Aorta (tissue), 5 donors: ENCODE measurements at places on chromosomes 1 and 21. TPM values are rescaled to one million over a fixed set of nuclear protein-coding genes. Genes with fewer than 3 reads are reported as not detected.
A peak's percentile ranks its signal among the peaks of the same experiment; 100 is the strongest.

GRCh38 chr1:169106921-169107602 lies 572 bp downstream of the ATP1B1 start:
- H3K27me3 ChIP-seq: no peaks in the 10 kb centered on the region
- H3K27ac ChIP-seq: no peak overlapping the region
- no peaks in the 10 kb centered on the region for H3K36me3 ChIP-seq
- no peak for DNase-seq
- H3K4me3 ChIP-seq: peak overlapping the region; percentile 84

Gene EPHB2
- total RNA-seq: 5.5 TPM

DNA sequence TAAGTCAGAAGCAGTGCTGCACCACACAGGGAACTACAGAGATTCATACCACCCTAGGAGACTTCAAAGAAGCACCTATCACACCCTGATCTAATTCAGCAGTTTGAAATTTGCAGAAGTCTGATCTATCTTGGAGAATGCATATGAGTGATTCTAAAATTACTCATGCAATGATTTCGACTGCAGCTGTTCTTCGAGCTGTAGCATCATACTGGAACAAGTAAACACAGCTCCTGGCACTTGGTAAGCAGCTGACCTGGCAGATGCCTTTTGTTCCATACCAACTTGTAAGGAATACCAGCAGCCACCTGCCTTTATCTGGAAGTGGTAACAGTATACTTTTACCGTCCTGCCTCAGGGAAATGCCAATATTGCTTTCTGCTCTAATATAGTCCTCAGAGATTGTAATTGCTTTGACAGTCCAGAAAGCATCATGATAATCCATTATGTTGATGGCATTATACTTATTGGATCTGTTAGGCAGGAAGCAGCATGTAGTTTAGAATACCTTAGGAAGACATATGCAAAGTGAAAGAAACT lies 25.7 kb downstream of the AADACL4 start:
- no peaks in the 10 kb centered on the region for H3K36me3 ChIP-seq
- H3K27ac ChIP-seq: no peak overlapping the region
- H3K4me3 ChIP-seq: no peak overlapping the region
- no peaks in the 10 kb centered on the region for H3K4me1 ChIP-seq
- DNase-seq: no peak

- H3K27ac ChIP-seq: no peak overlapping the region
- H3K36me3 ChIP-seq: no peaks in the 10 kb centered on the region
- H3K4me1 ChIP-seq: no peaks in the 10 kb centered on the region
- H3K27me3 ChIP-seq: no peaks in the 10 kb centered on the region
These were observed 14.5 kb upstream of the CDC42 start for GRCh38 chr1:22038036-22038435.

- DNase-seq: no peak
- no peak overlapping the region for H3K27ac ChIP-seq
- H3K36me3 ChIP-seq: no peaks in the 10 kb centered on the region
- H3K4me3 ChIP-seq: no peak overlapping the region
- no peaks in the 10 kb centered on the region for H3K4me1 ChIP-seq
- no peaks in the 10 kb centered on the region for H3K27me3 ChIP-seq
These were observed 272.3 kb downstream of the ADGRL2 start for GRCh38 chr1:82073071-82073470.

Gene SPTA1
- total RNA-seq: not detected

- H3K27ac ChIP-seq: no peak overlapping the region
- H3K4me1 ChIP-seq: no peaks in the 10 kb centered on the region
- no peaks in the 10 kb centered on the region for H3K27me3 ChIP-seq
- no peak overlapping the region for H3K4me3 ChIP-seq
- no peak for DNase-seq
These were observed 188.1 kb upstream of the ETV3 start for GRCh38 chr1:157326173-157326859.

GRCh38 chr1:31828341-31828740 lies 12.5 kb upstream of the SPOCD1 start:
- H3K36me3 ChIP-seq: no peaks in the 10 kb centered on the region
- H3K4me3 ChIP-seq: no peak overlapping the region
- no peaks in the 10 kb centered on the region for H3K27me3 ChIP-seq
- no peak for DNase-seq
- no peaks in the 10 kb centered on the region for H3K4me1 ChIP-seq

Gene TRIM17
- total RNA-seq: 0.62 TPM

DNA sequence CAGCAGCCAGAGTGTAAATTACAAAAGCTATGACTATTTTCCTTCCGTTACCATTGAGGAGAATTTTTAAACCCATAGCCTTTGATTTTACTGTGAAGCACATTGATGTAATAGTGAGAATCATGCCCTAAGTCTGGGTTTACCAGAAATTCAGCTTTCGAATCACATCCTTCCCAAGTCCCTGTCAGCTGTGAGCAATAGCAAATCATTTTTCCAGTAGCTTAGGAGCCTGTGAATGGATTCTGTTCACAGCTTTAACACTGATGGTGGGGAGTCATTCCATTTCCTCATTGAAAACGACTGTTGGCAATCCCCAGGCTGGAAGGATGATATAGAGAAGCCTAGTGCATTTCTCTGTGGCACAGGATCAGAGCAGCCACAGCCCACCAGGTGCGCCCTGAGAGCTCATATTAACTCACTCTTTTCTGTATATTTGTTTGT lies 82.2 kb upstream of the C1orf105 start:
- no peaks in the 10 kb centered on the region for H3K27me3 ChIP-seq
- H3K27ac ChIP-seq: no peak overlapping the region
- H3K36me3 ChIP-seq: no peaks in the 10 kb centered on the region
- no peak overlapping the region for H3K4me3 ChIP-seq

GRCh38 chr1:207019661-207020060 lies 12.9 kb downstream of the C1orf116 start:
- H3K27me3 ChIP-seq: no peaks in the 10 kb centered on the region
- no peaks in the 10 kb centered on the region for H3K36me3 ChIP-seq
- DNase-seq: no peak
- H3K4me3 ChIP-seq: no peak overlapping the region
- H3K4me1 ChIP-seq: no peaks in the 10 kb centered on the region

Gene BMP8B
- total RNA-seq: 1.4 TPM

GRCh38 chr1:232766241-232766890 lies 38.9 kb upstream of the MAP10 start:
- no peak overlapping the region for H3K4me3 ChIP-seq
- no peaks in the 10 kb centered on the region for H3K27me3 ChIP-seq
- peaks cover 1% of the 10 kb centered on the region for H3K4me1 ChIP-seq
- H3K27ac ChIP-seq: peak overlapping the region; percentile 67
- DNase-seq: no peak

DNA sequence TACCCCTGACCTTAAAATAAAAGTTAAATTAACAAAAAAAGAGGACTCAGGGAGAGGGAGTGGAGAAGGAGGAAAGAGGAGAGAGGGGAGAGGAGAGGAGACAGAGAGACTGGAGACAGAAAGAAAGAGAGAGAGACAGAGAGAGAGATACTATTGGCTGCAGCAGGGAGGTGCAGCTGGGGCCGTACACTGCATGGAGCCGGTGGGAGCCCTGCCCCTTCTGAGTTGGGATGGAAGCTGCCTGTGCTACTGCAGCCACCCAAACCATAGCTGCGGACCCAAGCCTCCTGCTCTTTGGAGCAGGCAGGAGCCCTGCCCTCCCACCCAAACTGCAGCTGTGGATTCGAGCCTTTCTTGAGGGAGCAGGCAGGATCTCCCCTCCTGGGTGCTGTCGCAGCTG lies 32.7 kb upstream of the HP1BP3 start:
- peaks cover 1% of the 10 kb centered on the region for H3K36me3 ChIP-seq
- no peak overlapping the region for H3K27ac ChIP-seq
- no peak for DNase-seq
- no peaks in the 10 kb centered on the region for H3K4me1 ChIP-seq
- H3K4me3 ChIP-seq: no peak overlapping the region

Gene C8B
- not detected for total RNA-seq

Gene CSMD2
- 2.4 TPM for total RNA-seq

Gene LCE1A
- total RNA-seq: not detected

DNA sequence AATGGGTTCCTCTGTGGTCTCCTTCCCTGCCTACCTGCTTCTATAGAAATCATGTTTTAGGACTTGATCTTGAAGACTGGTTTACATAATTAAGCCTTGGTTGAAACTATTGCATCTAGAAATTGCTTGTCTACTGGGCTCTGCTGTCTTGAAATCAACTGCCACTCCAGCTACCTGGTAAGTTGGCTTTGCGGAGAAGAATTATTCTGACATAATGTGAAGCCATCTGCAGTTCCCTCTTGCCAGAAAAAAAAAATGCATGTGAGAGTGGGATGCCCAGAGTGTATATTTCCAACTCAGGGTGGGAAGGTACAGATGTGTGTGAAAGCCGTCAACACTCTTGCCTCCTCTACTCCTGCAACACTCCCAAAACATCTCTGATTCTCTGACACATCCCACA lies 27.2 kb downstream of the C8B start:
- no peaks in the 10 kb centered on the region for H3K4me1 ChIP-seq
- H3K36me3 ChIP-seq: no peaks in the 10 kb centered on the region
- DNase-seq: no peak
- H3K27me3 ChIP-seq: no peaks in the 10 kb centered on the region

Gene ALDH4A1
- 12.7 TPM for total RNA-seq

GRCh38 chr1:151760597-151761385 lies 2.5 kb downstream of the MRPL9 start:
- no peak overlapping the region for H3K4me3 ChIP-seq
- H3K4me1 ChIP-seq: peaks cover 2% of the 10 kb centered on the region
- H3K27ac ChIP-seq: no peak overlapping the region
- DNase-seq: no peak

Gene TNFRSF9
- 0.36 TPM for total RNA-seq

GRCh38 chr1:201719812-201720521 lies 109.0 kb upstream of the IPO9 start:
- H3K27ac ChIP-seq: peak overlapping the region; percentile 55
- no peak for DNase-seq
- H3K4me1 ChIP-seq: peaks cover 6% of the 10 kb centered on the region
- no peak overlapping the region for H3K4me3 ChIP-seq

- H3K27me3 ChIP-seq: no peaks in the 10 kb centered on the region
- H3K27ac ChIP-seq: no peak overlapping the region
- H3K4me3 ChIP-seq: no peak overlapping the region
- no peaks in the 10 kb centered on the region for H3K36me3 ChIP-seq
These were observed 165.7 kb downstream of the NCAM2 start for GRCh38 chr21:21163904-21164303.

DNA sequence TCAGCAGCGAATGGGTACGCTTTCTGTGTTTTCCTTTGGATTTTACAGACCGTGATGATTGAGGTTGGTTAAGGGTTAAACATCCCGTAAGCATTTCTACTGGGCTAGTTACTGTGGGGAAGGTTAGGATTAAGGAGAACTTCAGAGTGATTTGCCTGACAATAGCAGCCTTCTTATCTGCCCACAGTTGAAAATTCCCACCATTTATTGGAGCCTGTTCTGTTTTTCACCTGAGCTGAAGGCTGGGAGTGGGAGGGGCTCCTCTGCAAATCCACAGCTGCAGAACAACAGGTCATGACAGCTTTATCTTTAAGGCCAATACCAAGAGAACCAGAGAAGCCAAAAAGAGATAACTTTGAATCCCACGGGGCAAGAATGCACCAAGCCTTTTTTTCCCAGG lies 168.6 kb downstream of the KAZN start:
- no peak overlapping the region for H3K4me3 ChIP-seq
- DNase-seq: no peak
- no peak overlapping the region for H3K27ac ChIP-seq
- no peaks in the 10 kb centered on the region for H3K4me1 ChIP-seq
- H3K27me3 ChIP-seq: no peaks in the 10 kb centered on the region
- no peaks in the 10 kb centered on the region for H3K36me3 ChIP-seq

DNA sequence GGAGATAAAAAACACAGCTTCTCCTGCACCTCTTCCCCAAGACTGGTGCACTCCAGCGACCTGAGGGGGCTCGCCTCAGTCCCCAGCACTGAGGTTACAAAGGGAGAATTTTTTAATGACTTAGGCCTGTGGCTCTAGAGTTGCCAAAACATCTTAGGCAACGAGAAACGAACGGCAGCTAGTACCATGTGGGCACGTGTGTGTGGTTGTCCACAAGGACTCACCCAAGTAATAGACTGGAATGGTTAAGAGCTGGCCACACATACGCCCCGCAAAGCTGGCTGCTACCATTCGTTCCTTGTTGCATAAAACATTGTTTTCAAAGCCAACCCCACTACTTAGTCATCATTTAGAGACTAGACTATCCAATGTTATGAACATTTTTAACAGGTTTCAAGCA lies 26.9 kb downstream of the RIPK4 start:
- no peaks in the 10 kb centered on the region for H3K4me1 ChIP-seq
- H3K4me3 ChIP-seq: no peak overlapping the region
- peak; percentile 20 for DNase-seq
- H3K36me3 ChIP-seq: no peaks in the 10 kb centered on the region
- no peaks in the 10 kb centered on the region for H3K27me3 ChIP-seq

DNA sequence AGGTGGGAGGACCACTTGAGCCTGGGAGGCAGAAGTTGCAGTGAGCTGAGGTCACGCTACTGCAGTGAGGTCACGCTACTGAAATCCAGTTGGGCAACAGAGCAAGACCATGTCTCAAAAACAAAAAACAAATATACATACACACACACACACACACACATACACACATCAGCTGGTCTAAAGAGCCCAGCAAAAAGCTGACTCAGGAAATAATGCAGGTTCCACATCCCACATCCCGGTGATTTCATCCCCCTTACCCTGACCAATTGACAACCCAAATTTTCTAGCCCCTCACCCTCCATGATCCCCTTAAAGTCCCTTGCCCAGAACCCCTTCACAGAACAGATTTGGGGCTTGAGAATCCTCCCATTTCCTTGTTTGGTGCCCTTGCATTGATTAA lies 11.9 kb upstream of the CFHR4 start:
- no peak for DNase-seq
- H3K27ac ChIP-seq: no peak overlapping the region
- H3K4me1 ChIP-seq: no peaks in the 10 kb centered on the region
- no peaks in the 10 kb centered on the region for H3K36me3 ChIP-seq
- H3K4me3 ChIP-seq: no peak overlapping the region

Gene AZIN2
- 3.9 TPM for total RNA-seq

Gene HSD11B1
- total RNA-seq: 21.5 TPM

GRCh38 chr1:59530119-59530518 lies 233.2 kb downstream of the FGGY start:
- no peaks in the 10 kb centered on the region for H3K27me3 ChIP-seq
- H3K36me3 ChIP-seq: no peaks in the 10 kb centered on the region
- DNase-seq: no peak
- no peak overlapping the region for H3K27ac ChIP-seq
- H3K4me1 ChIP-seq: no peaks in the 10 kb centered on the region

- DNase-seq: no peak
- H3K27me3 ChIP-seq: no peaks in the 10 kb centered on the region
- H3K36me3 ChIP-seq: peaks cover 6% of the 10 kb centered on the region
These were observed 69.8 kb downstream of the SPSB1 start for GRCh38 chr1:9362488-9362887.

DNA sequence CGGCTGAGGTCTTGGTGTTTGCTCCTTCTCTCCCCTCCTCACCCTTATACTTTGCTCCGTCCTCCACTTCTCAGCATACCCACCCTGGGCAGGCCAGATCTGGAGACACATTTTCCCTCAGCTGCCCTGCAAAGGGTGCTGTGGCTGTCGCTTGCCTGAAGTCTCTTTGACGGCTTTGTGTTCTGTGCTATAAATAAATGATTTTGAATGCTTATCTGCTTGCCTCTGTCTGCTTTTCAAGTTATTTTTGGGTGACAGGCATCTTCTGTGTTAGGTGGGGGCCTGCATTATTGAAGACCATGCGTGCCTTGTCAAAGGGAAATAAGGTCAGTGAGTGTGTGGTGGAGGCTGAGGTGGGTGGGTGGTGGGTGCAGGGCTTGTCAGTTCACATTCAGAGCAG lies 66.9 kb upstream of the KCND3 start:
- no peaks in the 10 kb centered on the region for H3K36me3 ChIP-seq
- no peak overlapping the region for H3K4me3 ChIP-seq
- H3K27me3 ChIP-seq: no peaks in the 10 kb centered on the region
- no peaks in the 10 kb centered on the region for H3K4me1 ChIP-seq
- no peak overlapping the region for H3K27ac ChIP-seq

GRCh38 chr21:9755611-9756010 lies 765.8 kb upstream of the TPTE start:
- no peaks in the 10 kb centered on the region for H3K4me1 ChIP-seq
- no peaks in the 10 kb centered on the region for H3K36me3 ChIP-seq
- no peak overlapping the region for H3K4me3 ChIP-seq
- H3K27ac ChIP-seq: no peak overlapping the region
- no peaks in the 10 kb centered on the region for H3K27me3 ChIP-seq
